Prostate gland (tissue), 2 donors: ENCODE measurements at places on chromosomes 1 and 21.

DNA sequence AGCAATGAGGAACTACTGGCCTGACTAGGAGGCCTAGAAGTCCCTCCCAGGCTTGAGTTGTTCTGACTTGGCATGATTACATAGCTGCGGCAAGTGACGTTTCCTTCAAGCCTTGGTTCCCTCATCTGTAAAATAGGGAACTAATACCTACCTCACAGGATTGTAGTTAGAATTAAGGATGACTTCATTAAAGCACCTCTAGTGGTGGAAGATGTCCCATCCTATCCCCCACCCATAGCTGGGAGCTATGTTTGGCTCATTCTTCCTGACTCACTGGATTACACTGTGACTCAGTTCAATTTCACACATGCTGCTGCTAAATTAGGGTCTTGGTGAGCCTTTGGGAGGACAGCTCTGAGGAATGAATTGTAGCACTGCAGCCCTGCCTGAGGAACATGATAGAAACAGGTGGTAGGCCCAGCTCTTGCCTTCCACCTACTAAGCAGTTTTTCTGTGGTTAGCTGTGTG is 6.0 kb upstream of the SHISA4 start:
- no peak overlapping the region for H3K27ac ChIP-seq
- no peaks in the 10 kb centered on the region for H3K27me3 ChIP-seq
- H3K4me3 ChIP-seq, result no peak overlapping the region
- H3K36me3 ChIP-seq, result no peaks in the 10 kb centered on the region

DNA sequence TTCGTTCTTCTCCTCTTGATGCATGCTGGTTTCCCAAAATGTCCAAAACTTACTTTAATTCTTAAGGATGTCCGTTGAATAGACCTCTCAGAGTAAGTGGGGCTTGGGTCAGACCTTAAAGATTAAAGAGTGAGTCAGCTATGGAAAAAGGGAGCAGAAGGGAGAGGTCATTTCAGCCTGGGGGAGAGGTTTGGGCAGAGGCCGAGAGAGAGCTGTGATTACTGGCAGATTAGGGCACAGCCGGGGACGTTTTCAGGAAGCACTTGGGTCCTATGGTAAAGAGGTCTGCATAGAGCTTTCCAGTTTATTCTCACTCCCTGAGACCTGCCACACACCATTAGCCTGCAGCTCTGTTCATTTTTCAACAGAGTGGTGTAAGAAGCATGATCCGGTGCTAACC is 14.0 kb upstream of the ST3GAL3 start:
- H3K27ac ChIP-seq, result no peak overlapping the region
- no peak overlapping the region for H3K4me3 ChIP-seq
- H3K4me1 ChIP-seq, result no peaks in the 10 kb centered on the region

DNA sequence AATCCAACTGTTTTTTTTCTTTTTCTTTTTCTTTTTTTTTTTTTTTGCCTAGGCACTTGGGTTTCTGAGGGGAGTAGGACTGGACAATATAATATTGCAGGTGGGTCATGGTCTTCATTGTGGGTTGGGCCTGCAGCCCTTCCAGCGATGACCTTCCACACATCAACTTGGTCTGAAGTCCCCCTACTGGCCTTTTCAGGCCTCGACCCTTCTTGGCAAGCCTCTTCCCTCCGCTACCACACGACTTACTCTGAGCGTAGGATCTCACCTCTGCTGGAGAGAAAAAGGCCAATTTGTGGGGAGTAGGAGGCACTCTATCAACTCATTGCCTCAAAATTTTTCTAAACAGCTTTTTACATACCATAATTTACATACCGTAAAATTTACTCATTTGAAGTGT is 51.1 kb upstream of the GRIK3 start:
- no peaks in the 10 kb centered on the region for H3K4me1 ChIP-seq
- H3K36me3 ChIP-seq, result no peaks in the 10 kb centered on the region
- H3K27me3 ChIP-seq, result no peaks in the 10 kb centered on the region

GRCh38 chr1:6012529-6013318 is 20.5 kb upstream of the NPHP4 start:
- no peaks in the 10 kb centered on the region for H3K27me3 ChIP-seq
- no peak overlapping the region for H3K27ac ChIP-seq
- H3K4me3 ChIP-seq, result no peak overlapping the region
- H3K4me1 ChIP-seq, result no peaks in the 10 kb centered on the region

GRCh38 chr1:225423518-225423855 is 4.4 kb downstream of the LBR start:
- no peak overlapping the region for H3K27ac ChIP-seq
- no peak overlapping the region for H3K4me3 ChIP-seq
- no peak for DNase-seq
- no peaks in the 10 kb centered on the region for H3K27me3 ChIP-seq
- H3K36me3 ChIP-seq, result no peaks in the 10 kb centered on the region

- H3K36me3 ChIP-seq, result no peaks in the 10 kb centered on the region
- no peaks in the 10 kb centered on the region for H3K4me1 ChIP-seq
- H3K27me3 ChIP-seq, result no peaks in the 10 kb centered on the region
Measured at GRCh38 chr1:230342019-230342418, 84.1 kb downstream of the PGBD5 start.

GRCh38 chr1:1997576-1997975 is 6.0 kb downstream of the CFAP74 start:
- H3K4me3 ChIP-seq, result no peak overlapping the region
- H3K36me3 ChIP-seq, result no peaks in the 10 kb centered on the region
- no peak for DNase-seq
- no peak overlapping the region for H3K27ac ChIP-seq
- H3K4me1 ChIP-seq, result no peaks in the 10 kb centered on the region

DNA sequence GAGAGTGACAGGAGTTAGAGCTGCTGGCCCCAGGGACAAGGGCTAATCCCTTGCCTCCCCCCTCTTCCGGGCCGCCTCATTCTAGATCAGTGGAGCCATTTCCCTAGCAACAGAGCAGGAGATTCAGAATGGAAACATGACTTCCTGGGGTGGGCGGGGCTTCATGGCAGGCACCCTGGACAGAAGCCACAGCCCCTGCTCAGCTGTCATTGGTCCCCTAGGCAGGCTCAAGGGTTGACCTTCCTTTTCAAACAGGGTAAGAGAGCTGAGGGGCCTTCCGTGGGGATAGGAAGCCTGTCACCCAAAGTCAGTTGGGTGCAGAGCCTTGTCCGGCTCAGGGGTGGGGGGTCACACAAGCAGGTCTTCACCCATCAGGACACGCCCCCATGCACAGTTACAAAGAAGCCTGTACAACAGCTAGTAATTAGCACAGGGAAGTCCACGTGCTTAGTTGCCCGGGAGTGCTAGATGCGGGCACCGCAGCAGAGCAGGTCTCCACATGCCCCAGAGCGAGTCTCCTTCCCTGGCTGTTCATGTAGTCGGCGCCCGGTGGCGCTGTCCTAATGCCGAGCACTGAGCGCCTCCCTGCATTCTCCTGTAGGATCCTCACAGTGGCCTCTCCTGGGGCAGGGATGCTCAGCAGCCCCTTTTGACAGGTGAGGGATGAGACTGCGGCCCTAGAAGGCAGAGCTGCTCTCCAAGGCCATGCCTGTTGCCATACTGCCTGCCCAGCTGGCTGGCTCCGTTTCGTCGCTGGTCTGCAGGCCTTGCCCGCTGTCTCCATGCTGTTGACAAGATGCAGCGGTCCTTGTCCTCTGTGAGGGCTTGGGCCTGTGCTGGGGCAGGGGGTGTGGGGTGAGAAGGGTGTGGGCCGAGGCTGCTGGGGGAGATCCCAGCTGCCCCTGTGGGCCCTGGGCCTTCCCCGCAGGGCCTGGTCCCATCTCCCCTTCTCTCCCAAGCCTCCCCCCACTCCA is 5.1 kb downstream of the TMEM201 start:
- no peaks in the 10 kb centered on the region for H3K27me3 ChIP-seq
- H3K4me1 ChIP-seq, result peaks cover 4% of the 10 kb centered on the region
- H3K4me3 ChIP-seq, result no peak overlapping the region
- DNase-seq, result peak; percentile 38

DNA sequence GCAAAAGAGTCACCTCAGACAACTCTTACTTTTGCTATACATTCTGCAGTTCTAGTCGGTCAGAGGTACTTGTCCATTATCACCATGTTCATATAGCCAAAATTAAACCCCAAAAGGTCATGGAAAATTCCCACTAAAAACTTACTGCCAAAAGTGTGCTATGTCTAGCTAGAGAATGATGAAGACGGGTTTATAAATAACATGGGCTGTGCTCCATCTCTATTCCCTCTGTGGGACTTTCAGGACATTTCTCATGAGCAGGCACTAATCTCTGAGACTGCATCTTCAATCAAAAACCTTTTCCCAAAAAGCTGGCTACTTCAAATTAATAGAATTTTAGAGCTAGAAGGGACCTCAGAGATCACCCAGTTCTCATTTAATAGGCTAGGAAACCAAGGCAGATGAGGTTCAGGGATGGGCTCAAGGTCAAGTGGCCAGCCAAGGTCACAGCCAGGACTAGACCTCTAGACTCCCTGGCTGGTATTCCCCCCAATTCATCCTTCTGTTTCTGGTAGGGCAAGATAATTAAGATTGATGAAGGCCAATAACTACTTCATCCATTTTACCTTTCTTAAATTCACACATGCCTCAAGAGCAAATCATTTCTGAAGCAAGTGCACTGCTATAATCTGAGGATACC is 21.0 kb upstream of the MOB3C start:
- H3K4me3 ChIP-seq, result no peak overlapping the region
- no peak overlapping the region for H3K27ac ChIP-seq
- no peaks in the 10 kb centered on the region for H3K4me1 ChIP-seq
